ENCODE measurements at places on chromosomes 4 and X. TPM values are rescaled to one million over a fixed set of nuclear protein-coding genes. Genes with fewer than 3 reads are reported as not detected.

- DNase-seq = no peak
Observed at GRCh38 chr4:5752376-5753184, 41.6 kb downstream of the EVC start.

GRCh38 chr4:123401271-123402120 lies 4.9 kb downstream of the SPRY1 start:
- no peak for DNase-seq

DNA sequence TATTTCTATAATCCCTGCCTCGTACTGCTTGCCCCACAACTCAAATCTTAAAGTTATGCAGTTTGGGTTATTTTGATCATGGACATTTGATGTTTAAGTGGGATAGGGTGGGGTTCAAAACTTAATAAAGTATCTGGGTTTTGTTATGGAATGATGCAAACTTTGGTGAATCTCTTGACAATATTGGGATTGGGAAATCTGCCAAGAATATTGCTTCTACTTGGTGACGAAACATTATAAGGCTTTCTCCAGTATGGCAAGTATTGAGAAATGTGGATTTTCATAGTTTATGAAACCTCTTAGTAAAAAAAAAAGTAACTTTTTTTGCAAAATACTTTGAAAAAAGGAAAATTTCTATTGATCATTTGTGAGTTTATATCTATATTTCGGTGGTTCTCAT lies 130.8 kb upstream of the SFRP2 start:
- no peak for DNase-seq

DNA sequence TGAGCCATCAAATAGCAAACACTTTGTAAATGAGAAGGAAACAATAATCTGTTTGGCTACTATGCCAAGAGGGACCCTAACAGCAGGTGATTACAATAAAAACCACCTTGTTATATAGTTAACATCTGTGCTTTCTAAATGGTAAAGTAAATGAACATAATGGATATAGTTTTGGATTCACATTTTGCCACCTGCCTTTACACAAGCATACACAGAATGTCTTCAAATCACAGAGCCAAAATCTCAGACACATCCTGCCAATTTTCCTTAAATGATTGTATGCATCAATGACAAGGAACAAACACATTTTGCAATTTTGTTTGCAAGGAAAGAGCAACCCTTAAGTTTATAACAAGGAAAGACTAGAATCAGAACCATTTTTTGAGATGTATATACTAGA lies 334.2 kb downstream of the FSTL5 start:
- DNase-seq = no peak

GRCh38 chr4:112910109-112910736 lies 139.2 kb upstream of the ANK2 start:
- DNase-seq = no peak

DNA sequence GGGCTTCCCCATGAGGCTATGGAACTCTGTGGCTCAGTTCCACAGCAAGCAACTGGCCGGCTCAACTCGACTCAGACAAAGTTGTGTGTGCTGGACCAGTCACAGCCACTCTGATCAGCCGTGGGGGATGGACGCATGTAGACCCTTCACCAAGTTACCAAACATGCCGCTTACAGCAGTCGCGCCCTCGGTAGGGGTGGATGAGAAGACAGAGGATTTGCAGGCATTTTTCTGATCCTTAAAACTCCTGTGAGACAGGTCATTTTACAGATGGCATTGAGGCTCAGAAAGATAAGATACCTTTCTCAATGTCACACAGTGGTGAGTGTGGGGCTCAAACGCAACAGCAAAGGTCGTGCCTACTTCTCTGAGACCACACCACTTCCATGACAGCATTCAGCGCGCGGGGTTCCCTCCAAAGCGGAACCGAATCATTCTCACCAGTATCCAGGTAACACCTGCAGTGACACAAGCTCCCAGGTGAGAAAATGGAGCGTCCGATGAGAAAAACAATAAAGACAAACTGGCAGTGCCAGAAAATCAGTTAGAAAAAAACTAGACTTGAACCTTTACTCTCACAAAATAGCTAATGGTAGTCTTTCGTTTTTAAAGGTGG lies 83.6 kb downstream of the RELL1 start:
- no peak for DNase-seq

Gene SPANXB1
- not detected for total RNA-seq

Gene GPR101
- total RNA-seq = not detected

Gene VSIG1
- 46.2 TPM for total RNA-seq

DNA sequence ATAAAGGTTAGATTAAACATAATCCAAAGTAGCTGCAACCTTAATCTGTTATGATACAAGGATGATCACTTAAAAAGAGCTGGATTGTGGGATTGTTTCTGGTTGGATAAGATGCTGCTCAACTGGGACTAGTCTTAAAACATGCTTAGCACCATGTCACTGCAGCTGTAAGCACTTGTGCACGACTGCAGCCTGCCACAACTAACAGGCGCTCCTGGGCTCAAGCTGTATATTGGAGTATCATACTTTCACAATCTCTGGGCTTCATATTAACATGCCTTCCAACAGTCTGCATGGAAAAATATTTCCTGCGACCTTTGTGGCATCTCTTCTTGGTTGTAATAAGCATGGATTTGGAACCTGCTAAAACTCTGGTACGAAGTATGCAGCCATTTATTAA lies 493.0 kb upstream of the PITX2 start:
- DNase-seq = no peak

Gene CT83
- total RNA-seq = not detected

- peak; percentile 76 for DNase-seq
Observed at GRCh38 chrX:47619486-47620302, at the start of gene SYN1. TSS of gene SYN1 (minus strand) at chrX:47619857. CDS start at chrX:47619728, 129 bp downstream.

Measured in CD4-positive, alpha-beta memory T cell (primary cell).